ENCODE measurements at places on chromosomes 5 and 9.
A peak's percentile ranks its signal among the peaks of the same experiment; 100 is the strongest.

- DNase-seq: no peak
Observed at GRCh38 chr5:98905857-98906688, 22.7 kb downstream of the CHD1 start.

GRCh38 chr9:129109952-129110739, 447 bp downstream of the CRAT start:
- DNase-seq: no peak

- DNase-seq: no peak
Observed at GRCh38 chr5:158492841-158493242, 606.9 kb downstream of the EBF1 start.

GRCh38 chr5:116320486-116320885, 235.7 kb downstream of the COMMD10 start:
- DNase-seq: no peak

DNA sequence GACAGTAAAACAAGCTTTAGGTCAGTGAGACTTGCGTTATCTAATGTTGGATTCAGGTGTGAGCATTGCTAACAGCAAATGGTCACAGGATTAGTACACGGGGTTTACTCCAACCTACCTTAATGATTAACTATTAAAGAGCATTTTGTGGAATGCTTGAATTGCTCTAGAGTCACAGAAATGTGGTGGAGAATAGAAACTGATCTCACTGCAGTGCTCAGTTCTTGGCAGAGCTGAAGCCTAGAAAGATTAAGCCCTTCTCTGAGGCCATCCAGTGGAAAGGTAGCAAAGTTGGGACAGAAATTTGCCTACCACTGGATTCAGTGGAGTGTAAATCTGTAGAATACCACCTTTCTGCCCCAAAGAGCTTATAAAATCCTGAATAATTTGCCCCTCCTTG, 60.9 kb downstream of the ICE1 start:
- no peak for DNase-seq

- DNase-seq: no peak
Observed at GRCh38 chr9:110283751-110284150, 27.4 kb upstream of the TXN start.

DNA sequence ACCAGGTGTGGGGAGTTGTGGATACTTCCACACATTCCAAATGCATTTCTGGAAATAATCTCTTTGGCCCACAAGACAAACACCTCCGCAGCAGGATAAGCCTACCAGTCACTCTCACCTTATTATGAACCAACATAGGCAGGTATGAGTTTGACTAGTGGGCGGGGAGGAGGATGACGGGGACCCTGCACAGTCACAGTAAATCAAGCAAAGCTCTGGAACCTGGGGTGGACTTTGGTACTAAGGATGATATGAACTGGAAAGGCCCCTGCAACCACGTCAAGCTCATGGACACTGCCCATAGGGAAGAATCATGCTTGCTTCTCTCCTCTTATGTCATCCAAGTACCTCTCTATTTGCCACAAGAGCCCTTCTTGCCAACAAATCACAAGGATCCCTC, 259.4 kb downstream of the HSPA4 start:
- DNase-seq: no peak

- no peak for DNase-seq
Observed at GRCh38 chr5:71864730-71865601, 145.9 kb downstream of the CARTPT start.

- no peak for DNase-seq
Observed at GRCh38 chr5:34047143-34047542, 4.1 kb upstream of the C1QTNF3 start.

DNA sequence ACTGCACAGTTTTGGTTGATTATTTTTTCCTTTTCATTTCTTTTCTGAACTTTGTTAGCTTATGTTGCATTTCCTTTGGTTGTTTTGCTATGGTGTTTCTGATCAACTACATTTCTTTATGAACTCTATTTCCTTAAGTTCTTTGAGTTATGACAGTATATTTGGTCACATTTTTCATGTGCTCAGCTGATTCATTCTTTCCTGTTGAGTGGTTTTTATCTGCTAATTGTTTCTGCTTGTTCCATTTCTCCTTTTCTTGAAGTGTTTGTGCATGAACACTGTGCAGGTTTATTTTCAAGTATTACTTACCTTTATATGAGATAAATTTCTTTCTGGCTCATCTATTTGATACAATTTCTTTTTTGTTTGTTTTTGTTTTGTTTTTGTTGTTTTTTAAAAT, 50.9 kb upstream of the MACIR start:
- DNase-seq: no peak

- peak; percentile 19 for DNase-seq
Observed at GRCh38 chr9:93451849-93452709, 594 bp downstream of the FAM120A start.

DNA sequence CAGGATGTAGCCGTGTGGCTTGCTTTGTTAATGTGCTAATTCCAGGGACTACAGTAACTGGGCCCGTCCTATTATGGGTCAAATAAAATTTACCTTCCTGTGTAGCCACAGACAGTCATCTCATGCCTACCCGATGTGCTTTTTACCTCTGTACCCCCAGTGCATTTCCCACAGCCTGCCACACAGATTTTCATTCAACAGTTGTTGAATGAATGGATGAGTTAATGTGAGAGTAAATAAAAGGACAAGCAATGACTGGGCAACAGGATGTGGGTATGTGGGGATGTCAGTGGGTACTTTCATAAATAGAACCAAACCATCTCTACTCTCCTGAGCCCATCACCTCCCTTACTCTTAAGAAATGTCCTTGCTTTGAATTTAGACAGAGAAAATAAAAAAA, 441.2 kb upstream of the ZNF462 start:
- no peak for DNase-seq

GRCh38 chr9:113675475-113675941, 200.6 kb upstream of the ZNF618 start:
- no peak for DNase-seq

GRCh38 chr5:57778501-57779091, 296.0 kb upstream of the ACTBL2 start:
- no peak for DNase-seq

DNA sequence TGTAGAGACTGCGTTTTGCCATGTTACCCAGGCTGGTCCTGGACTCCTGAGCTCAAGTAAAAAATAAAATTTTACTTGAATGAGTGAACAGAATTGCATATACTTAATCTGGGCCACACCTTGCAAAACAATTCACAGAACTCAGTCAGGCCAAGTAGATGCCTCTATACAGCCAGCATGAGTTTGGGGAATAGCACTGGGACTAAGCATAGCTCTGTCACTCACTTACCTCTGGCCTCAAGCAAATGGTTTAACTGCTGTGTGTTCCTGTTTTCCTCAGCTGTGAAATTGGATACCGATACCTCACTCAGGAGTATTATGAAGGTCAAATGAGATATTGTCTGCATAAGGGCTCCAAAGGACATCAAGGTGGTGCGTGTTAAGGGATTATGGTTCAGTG, 10.9 kb upstream of the FRMPD1 start:
- no peak for DNase-seq

DNA sequence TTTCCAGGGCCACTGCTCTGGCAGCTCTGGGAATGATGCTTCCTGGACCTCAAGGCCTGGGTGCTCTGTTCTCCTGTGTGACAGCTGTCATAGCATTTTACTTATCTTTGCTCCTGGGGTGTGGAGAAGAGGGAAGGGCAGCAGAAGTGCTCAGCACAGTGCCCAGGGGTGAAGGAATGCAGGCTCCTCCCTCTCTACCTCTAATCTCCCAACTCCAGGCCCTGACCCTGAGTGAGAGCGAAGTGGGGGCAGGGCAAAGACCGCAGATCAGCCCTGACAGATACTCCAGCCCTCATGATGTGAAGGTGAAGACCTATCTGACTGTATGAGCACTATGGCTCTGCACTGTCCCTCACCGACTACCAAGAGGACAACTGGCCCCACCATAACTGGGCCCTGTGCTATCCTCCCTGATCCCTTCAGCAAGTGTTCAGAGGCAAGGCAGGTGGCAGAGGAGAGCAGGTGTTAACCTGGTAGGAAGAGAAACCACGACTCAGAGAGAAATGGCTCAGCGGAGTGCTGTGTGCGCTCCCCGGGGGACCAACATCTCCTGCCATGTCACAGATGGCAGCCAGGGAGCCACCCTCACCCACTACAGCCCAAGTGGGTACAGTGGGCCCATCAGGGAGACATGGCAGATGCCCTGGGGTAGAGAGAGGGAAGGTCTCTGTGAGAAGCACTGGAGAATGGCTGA, 16.8 kb downstream of the ACSL6 start:
- no peak for DNase-seq

DNA sequence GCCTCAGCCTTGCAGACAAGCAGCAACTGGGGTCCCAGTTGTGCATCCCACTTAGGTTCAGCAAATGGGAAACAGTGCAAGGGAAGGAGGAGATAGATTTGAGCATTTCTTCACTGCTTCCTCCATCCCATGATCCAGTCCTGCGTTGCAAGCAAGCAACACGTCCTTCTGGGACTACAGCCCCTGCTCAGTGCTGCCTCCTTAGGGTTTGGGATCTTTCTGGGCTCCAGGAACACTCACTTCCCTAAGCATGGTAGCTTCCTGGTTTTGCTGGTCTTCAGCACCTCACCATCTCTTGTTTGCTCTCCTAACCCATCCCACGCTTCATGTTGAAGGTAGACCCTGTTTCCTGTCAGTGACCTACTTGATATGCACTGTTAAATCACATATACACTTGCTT, 444.7 kb downstream of the MED10 start:
- DNase-seq: no peak

- DNase-seq: no peak
Observed at GRCh38 chr5:16048132-16048531, 131.5 kb downstream of the MARCHF11 start.

DNA sequence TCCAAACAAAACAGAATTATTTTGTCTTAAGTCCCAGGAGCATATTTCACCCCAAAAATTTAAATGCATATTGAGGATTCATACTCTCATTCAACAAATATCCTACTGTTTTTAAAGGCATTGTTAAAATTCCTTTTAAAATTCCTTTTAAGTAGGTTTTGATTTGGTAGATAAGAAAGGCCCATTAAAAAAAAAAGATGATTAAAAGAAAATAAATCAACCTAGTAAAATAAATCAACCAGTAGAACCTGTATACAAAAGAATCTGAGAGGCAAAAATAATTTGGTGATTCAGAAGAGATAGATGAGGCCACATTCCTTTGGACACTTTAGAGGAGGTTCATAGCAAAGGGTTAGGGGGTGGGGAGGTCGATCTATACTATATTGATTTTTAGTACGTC, 585.3 kb upstream of the TLE4 start:
- no peak for DNase-seq

- DNase-seq: no peak
Observed at GRCh38 chr9:118767571-118767970, 601.7 kb downstream of the BRINP1 start.

Data from stimulated activated CD8-positive, alpha-beta memory T cell treated with anti-CD3 and anti-CD28 coated beads, Interleukin-2, amount 100 ng/mL, for 48 hours (primary cell).